Calu3 (cell line): ENCODE measurements at places on chromosomes 13 and 19. TPM values are rescaled to one million over a fixed set of nuclear protein-coding genes. Genes with fewer than 3 reads are reported as not detected.
A peak's percentile ranks its signal among the peaks of the same experiment; 100 is the strongest.

- DNase-seq, result no peak
Observed at GRCh38 chr13:59691501-59692066, 472.1 kb downstream of the DIAPH3 start.

DNA sequence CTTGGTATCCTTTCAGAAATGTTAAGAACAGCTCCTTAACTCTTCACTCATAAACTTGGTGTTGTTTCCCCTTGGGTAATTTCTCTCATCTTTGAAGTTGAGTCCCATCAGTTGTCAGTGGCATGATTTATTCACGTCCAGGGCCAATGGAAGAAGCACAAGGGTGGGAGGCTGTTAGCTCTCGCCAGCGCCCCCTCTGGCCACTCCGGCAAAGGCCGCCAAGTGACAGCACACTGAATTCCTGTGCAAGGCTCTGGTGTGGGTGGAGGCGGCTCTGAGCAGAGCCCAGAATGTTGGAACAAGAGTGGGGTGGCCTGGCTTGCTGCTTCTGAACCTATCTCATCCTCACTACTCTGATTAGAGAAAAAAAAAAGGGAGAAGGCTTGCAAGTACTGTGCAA lies 13.1 kb upstream of the MEDAG start:
- DNase-seq, result peak; percentile 51

DNA sequence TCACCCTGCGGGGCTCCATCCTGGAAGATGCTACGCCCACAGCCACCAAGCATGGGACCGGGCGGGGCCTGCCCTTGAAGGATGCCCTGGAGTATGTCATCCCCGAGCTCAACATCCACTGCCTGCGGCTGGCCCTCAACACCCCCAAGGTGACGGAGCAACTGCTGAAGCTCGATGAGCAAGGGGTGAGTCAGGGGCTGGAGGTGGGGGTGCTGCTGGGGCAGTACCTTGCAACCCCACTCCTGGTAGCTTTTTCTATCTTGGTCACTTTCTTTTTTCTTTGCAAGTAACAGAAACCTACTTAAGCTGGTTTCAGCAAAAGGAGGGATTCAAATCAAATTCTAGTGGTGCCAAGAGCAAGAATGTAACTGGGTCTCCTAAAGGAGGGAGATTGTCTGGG lies 124.1 kb downstream of the DPF1 start:
- DNase-seq, result no peak

- no peak for DNase-seq
Observed at GRCh38 chr13:74465271-74465670, 331.1 kb upstream of the KLF12 start.

The CCNA1 gene
- total RNA-seq, result not detected in 2 replicates
